ENCODE measurements at places on chromosomes 3 and 15. TPM values are rescaled to one million over a fixed set of nuclear protein-coding genes. Genes with fewer than 3 reads are reported as not detected.
A peak's percentile ranks its signal among the peaks of the same experiment; 100 is the strongest.

DNA sequence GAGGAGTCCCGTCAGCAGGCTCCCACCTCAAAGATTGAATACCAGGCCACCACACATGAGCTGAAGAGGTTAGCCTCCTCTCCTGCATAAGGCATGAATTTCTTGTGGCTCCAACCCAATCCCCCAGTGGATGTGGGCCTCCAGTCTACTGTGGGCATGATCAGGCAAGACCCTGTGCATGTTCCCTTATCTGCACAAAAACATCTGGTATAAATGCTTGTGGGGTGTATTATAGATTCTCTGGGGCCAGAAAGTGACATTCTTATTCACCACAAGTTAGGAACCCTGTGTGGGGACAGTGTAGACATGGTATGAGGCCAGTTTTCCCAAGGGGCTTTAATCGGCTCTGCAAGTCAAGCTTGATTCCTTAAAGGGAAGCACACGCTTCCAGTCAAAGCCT, 18.2 kb upstream of the UBP1 start:
- no peak overlapping the region for H3K27ac ChIP-seq
- no peak overlapping the region for H3K4me3 ChIP-seq
- H3K27me3 ChIP-seq: no peaks in the 10 kb centered on the region
- H3K4me1 ChIP-seq: no peaks in the 10 kb centered on the region
- DNase-seq: no peak

DNA sequence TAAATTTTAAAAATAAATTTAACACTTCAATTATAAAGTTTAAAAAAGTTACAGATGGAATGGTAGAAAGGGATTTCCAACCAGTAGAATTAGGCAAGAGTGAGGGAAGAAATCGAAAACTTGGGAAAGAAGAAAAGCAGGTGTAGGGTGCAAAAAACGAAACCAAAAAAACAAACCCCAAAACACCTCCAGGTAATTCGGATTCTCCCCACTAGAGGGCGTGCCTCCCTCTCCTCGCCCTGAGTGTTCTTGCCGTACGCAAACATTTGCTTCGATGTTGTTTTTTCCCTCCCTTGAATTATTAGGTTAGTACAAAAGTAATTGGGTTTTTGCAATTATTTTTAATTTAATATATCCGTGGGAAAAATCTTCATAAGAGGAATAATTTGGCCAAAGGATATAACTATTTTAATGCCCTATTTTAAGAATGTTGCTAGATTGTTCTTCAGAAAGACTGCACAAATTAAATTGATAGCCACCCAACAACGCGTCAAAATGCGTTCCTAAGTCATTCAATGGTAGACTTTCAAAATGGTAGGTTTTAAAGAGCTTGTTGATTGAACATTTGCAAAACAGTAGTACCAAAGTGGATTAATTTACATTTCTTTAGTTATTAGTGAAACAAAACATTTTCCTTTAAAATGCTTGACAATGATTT, 63.7 kb downstream of the SLC30A4 start:
- peak overlapping the region; percentile 73 for H3K4me3 ChIP-seq
- H3K36me3 ChIP-seq: no peaks in the 10 kb centered on the region
- H3K4me1 ChIP-seq: peaks cover 15% of the 10 kb centered on the region
- H3K27me3 ChIP-seq: no peaks in the 10 kb centered on the region

- no peak for DNase-seq
- no peaks in the 10 kb centered on the region for H3K36me3 ChIP-seq
- no peaks in the 10 kb centered on the region for H3K4me1 ChIP-seq
These were observed 12.6 kb downstream of the RBMS3 start for GRCh38 chr3:29293421-29293820.

DNA sequence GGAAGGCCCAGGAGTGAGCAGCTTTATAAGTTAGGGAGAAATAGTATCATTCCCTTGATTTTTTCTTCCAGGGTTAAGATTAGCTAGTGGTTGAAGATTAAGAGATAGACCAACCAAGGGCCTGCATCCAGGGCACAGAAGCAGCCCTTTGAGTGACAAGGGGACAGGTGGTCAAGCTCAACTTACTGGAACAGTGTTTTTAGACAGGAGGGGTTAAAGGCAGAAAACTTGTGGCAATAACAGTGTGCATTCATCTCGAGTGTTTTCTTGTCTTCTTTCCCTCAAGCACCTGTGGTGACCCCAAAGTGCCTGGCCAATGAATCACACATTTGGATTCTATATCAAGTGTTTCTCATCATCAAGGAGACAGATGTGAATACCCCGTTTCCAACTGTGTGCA, 267.5 kb downstream of the PDCD6IP start:
- H3K27ac ChIP-seq: no peak overlapping the region
- H3K4me3 ChIP-seq: no peak overlapping the region
- H3K4me1 ChIP-seq: peaks cover 41% of the 10 kb centered on the region
- no peaks in the 10 kb centered on the region for H3K36me3 ChIP-seq
- H3K27me3 ChIP-seq: no peaks in the 10 kb centered on the region

- H3K4me3 ChIP-seq: no peak overlapping the region
- no peak for DNase-seq
- no peaks in the 10 kb centered on the region for H3K36me3 ChIP-seq
- peaks cover 24% of the 10 kb centered on the region for H3K4me1 ChIP-seq
- no peak overlapping the region for H3K27ac ChIP-seq
These were observed 187.7 kb downstream of the GREM1 start for GRCh38 chr15:32905481-32905880.

DNA sequence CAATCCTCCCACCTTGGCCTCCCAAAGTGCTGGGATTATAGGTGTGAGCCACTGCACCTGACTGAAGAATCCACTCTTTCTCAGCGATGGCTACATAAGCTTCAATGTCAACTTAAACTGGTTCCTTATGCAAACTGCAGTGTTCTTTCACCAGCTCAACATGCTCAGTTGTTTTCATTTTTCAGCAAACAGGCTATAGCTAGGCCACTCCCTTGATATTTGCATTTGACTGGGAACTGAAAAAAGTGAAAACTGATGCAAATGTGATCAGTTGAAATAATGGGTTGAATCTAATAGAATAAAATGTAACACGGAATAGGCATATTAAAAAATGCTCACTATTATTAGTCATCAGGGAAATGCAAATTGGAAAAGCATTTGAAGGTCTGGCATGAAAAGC, 74.2 kb upstream of the GCNT3 start:
- no peaks in the 10 kb centered on the region for H3K36me3 ChIP-seq
- H3K27me3 ChIP-seq: no peaks in the 10 kb centered on the region
- H3K4me3 ChIP-seq: no peak overlapping the region
- peaks cover 11% of the 10 kb centered on the region for H3K4me1 ChIP-seq

- peaks cover 45% of the 10 kb centered on the region for H3K36me3 ChIP-seq
- H3K27me3 ChIP-seq: no peaks in the 10 kb centered on the region
- DNase-seq: peak; percentile 81
- no peak overlapping the region for H3K4me3 ChIP-seq
- H3K27ac ChIP-seq: peak overlapping the region; percentile 51
These were observed 182.4 kb downstream of the CBLB start for GRCh38 chr3:105686278-105686897.

DNA sequence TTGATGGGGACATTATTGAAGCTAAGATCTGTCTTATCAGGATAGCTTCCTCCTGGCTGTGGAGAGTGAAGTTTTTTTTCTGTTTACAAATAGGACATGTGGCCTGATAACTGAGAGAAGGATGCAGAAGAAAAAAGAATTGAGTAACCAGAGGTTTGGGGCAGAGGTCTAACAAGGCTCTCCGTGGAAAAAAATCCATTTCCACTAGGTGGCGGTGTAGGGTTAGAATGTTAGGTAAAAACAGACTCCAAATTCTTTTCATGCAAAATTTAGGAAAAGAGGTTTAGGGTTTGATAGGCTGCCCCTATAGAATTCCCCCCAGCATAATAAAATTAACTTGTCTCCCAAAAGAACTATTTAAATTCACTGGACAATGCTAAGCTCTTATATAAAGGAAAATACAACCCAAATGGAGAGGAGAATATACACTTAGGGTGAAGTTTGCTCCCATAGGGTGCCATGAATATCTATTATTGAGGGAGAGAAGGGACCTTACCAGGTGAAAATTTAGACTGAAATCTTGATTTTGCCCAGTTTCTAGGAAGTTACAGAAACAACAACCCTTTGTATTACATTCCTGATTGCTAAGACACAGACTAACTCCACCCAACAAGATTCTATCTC, 1560.4 kb downstream of the OTOL1 start:
- H3K27me3 ChIP-seq: no peaks in the 10 kb centered on the region
- H3K4me1 ChIP-seq: no peaks in the 10 kb centered on the region
- H3K27ac ChIP-seq: no peak overlapping the region
- H3K4me3 ChIP-seq: no peak overlapping the region
- peak; percentile 77 for DNase-seq

GRCh38 chr3:172711454-172711795, 558 bp upstream of the NCEH1 start:
- DNase-seq: peak; percentile 75
- H3K4me3 ChIP-seq: peak overlapping the region; percentile 82

DNA sequence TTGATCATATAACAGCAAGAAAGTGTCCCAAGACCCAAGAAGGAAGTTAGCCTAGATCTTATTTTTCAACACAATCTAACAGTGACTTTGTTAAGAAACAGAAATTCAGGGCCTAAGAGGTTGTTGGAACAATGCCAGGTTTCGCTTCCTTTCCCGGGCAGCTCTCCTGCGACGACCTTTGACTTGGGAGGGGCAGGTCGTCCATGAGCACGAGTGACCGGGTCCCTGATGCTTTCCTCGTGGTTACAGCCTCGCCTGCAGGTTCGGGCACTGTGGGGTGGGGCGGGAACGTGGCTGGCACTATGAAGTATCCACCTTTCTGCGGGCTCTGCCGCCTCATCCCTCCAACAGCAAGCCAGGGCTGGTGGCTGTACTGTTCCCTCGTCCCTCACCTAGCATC, 90.1 kb upstream of the RGMA start:
- peaks cover 8% of the 10 kb centered on the region for H3K4me1 ChIP-seq
- no peaks in the 10 kb centered on the region for H3K27me3 ChIP-seq
- H3K4me3 ChIP-seq: no peak overlapping the region
- no peak overlapping the region for H3K27ac ChIP-seq
- DNase-seq: peak; percentile 79

DNA sequence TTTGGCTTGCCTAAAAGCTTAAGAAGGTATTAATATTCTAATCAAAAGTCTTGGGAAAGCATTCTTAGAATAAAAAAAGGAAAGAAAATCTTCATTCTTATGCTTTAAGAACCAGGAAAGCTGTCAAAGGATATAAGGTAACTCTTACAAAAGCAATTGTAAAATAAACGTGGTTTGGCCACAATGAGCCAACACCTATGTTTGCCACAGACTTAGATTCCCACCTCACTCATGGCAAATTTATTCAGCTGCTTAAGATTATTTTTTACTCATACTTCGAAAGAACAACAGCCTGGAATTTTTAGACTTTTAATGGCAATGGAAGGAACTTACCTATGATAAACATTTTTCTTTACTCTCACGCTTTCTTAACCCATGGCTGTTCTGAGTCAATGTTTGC, 38.4 kb downstream of the AGTR1 start:
- no peaks in the 10 kb centered on the region for H3K27me3 ChIP-seq
- no peaks in the 10 kb centered on the region for H3K36me3 ChIP-seq
- no peak overlapping the region for H3K27ac ChIP-seq

DNA sequence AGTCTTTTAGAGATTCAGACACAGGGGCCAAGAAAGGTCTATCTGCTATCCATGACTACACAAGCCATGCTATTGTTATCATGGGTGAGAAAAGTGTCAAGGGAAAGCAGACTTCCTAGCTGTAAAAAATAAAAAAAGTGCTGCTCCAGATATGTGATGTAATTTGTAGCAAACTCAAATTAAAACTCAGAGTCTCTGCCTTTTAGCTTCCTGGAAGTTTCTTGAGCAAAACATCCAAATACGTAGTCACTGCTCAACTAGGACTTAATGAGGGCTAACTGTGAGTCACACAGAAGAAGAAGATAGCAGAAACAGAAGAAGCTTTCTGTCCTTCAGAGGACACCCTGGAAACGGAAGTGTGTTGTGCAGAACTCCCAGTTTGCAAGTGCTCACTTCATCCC, 393.4 kb upstream of the NR2F2 start:
- H3K4me1 ChIP-seq: no peaks in the 10 kb centered on the region
- no peaks in the 10 kb centered on the region for H3K27me3 ChIP-seq
- no peak overlapping the region for H3K27ac ChIP-seq
- H3K36me3 ChIP-seq: no peaks in the 10 kb centered on the region

GRCh38 chr3:29004885-29005599, 275.8 kb upstream of the RBMS3 start:
- no peak overlapping the region for H3K27ac ChIP-seq
- no peaks in the 10 kb centered on the region for H3K4me1 ChIP-seq
- no peak overlapping the region for H3K4me3 ChIP-seq
- no peak for DNase-seq

- H3K4me3 ChIP-seq: no peak overlapping the region
- no peaks in the 10 kb centered on the region for H3K4me1 ChIP-seq
- no peak for DNase-seq
- H3K27me3 ChIP-seq: no peaks in the 10 kb centered on the region
These were observed 883.3 kb downstream of the CADM2 start for GRCh38 chr3:85842081-85842480.

- peak overlapping the region; percentile 93 for H3K4me3 ChIP-seq
- no peaks in the 10 kb centered on the region for H3K27me3 ChIP-seq
- peaks cover 68% of the 10 kb centered on the region for H3K4me1 ChIP-seq
- no peaks in the 10 kb centered on the region for H3K36me3 ChIP-seq
These were observed 10.2 kb upstream of the KCNMB3 start for GRCh38 chr3:179260949-179261765.

- H3K36me3 ChIP-seq: no peaks in the 10 kb centered on the region
- no peak overlapping the region for H3K4me3 ChIP-seq
- no peak for DNase-seq
- no peak overlapping the region for H3K27ac ChIP-seq
- H3K27me3 ChIP-seq: 0 out of 2 replicates have a peak, but pooled peaks cover 3% of the 10 kb centered on the region
- no peaks in the 10 kb centered on the region for H3K4me1 ChIP-seq
These were observed 637.1 kb downstream of the MAGI1 start for GRCh38 chr3:65401359-65402305.

GRCh38 chr3:192413461-192413860, 313.9 kb downstream of the FGF12 start:
- DNase-seq: no peak
- H3K27me3 ChIP-seq: no peaks in the 10 kb centered on the region
- no peaks in the 10 kb centered on the region for H3K4me1 ChIP-seq
- no peak overlapping the region for H3K27ac ChIP-seq

DNA sequence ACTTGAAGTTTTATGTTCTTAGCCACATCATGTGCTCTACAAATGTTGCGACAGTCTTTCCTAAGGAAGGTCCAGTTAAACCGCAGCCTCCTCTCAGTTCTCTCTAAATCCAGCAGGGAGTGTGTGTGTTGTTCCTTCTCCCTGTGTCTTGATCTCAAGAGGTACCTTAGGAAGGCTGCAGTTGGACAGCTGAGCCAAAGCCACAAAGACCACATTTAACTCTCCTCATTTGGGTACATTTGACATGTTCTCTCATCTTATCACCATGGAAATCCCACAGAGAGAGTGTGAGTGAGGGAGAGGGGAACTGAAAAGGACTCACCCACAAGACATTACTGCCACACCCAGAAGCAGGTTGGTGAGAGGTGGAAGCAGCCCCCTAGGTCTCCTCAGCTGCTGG, 79.5 kb downstream of the CD200R1L start:
- DNase-seq: no peak
- no peaks in the 10 kb centered on the region for H3K36me3 ChIP-seq
- H3K27ac ChIP-seq: no peak overlapping the region
- peaks cover 22% of the 10 kb centered on the region for H3K4me1 ChIP-seq
- no peaks in the 10 kb centered on the region for H3K27me3 ChIP-seq

- H3K36me3 ChIP-seq: no peaks in the 10 kb centered on the region
- DNase-seq: no peak
- no peaks in the 10 kb centered on the region for H3K27me3 ChIP-seq
- H3K4me1 ChIP-seq: peaks cover 55% of the 10 kb centered on the region
- H3K4me3 ChIP-seq: 0 out of 2 replicates have a peak overlapping the region, but pooled peaks have one; percentile 21
These were observed 719.1 kb downstream of the ZBBX start for GRCh38 chr3:166660962-166661361.

The GHSR gene
- not detected for total RNA-seq

The ST3GAL6 gene
- total RNA-seq: not detected

The BUB1B gene
- 58.2 TPM for total RNA-seq

The RASL12 gene
- not detected for total RNA-seq

The WDR72 gene
- not detected for total RNA-seq

The SNX22 gene
- total RNA-seq: 51.5 TPM

The GNAT1 gene
- total RNA-seq: not detected

The STRIT1 gene
- not detected for total RNA-seq

The SLC28A2 gene
- total RNA-seq: not detected

The GOLGA6B gene
- not detected for total RNA-seq
